ENCODE measurements at places on chromosomes 4 and X. TPM values are rescaled to one million over a fixed set of nuclear protein-coding genes. Genes with fewer than 3 reads are reported as not detected.

GRCh38 chr4:168152837-168153500, 60.6 kb downstream of the ANXA10 start:
- DNase-seq, result no peak

DNA sequence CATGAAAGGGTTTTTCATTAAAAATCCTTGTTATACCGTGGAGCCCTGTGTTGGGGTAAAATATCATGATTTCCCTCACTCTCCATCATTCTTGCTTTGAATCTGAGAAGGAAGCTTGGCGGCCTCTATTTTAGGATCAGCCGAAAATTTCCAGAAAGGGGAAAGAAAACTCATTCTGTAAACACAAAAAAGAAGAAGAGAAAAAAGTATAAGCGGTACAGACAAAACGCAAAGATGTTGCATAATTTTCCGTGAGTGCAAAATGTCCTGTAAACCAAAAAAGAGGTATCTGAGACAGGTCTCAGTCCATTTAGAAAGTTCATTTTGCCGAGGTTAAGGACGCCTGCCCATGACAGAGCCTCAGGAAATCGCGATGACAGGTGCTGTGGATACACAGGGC, 5.3 kb downstream of the CSF2RA start:
- no peak for DNase-seq

Gene FRG2
- not detected for total RNA-seq

Gene AWAT1
- total RNA-seq, result not detected

GRCh38 chr4:152200511-152201333, 335.2 kb downstream of the FBXW7 start:
- DNase-seq, result no peak

- no peak for DNase-seq
These were observed 47.0 kb downstream of the RAI2 start for GRCh38 chrX:17814059-17814458.

DNA sequence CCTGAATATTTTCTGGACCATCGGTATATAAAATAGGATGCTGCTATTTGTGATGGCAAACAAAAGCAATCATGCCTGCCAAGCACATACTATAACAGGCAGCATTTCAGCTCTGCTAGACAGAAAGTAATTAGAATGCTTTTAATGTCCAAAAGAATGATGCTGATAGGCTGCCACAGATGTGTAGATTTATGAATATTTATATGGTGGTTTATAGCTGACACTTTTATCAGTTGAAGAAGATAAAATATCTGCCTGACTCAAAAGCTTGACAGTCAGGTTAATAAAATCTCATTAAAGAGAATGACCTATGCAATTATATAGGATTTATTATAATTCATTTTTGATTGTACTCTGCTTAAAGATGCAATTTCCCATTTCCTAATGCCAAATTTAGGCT, 4.0 kb downstream of the BEND4 start:
- no peak for DNase-seq

Gene GABRG1
- 0.16 TPM for total RNA-seq

DNA sequence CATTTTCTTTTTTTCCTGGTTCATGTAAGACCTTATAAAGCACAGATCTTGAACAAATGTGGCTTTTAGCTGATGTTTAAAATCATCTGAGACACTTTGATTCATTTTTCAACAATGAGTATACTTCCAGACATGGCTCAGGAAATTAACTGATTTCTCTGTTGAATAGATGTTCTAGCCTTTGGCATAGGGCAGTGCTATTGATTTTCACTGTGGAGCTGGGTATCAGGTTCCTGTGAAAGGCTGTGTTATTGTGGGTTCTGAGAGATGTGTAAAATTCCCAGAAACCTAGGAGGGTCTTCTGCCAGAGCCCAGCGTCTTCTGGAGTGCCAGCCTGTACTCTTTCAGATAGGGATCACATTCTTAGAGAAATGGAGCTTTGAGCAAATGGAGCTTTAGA, 278.9 kb downstream of the EPHA5 start:
- DNase-seq, result no peak

DNA sequence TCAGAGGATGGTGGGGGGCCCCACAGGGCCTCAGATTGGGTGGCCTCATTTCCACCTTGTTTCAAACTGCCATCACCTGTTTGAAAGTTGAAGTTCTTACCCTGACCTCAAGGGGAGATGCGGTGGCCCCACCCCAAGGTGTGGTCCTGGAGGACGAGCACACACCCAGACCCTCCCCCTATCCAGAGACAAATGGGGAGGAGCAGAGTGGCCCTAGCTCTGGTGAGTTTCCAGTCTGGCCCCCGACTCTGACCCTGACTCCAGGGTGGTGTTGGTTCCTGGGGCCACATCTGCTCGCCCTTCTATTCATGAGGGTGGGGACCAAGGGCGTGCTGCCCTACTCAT, 36.3 kb upstream of the ADRA2C start:
- DNase-seq, result no peak

GRCh38 chr4:168781926-168782325, 228.1 kb downstream of the CBR4 start:
- DNase-seq, result no peak

DNA sequence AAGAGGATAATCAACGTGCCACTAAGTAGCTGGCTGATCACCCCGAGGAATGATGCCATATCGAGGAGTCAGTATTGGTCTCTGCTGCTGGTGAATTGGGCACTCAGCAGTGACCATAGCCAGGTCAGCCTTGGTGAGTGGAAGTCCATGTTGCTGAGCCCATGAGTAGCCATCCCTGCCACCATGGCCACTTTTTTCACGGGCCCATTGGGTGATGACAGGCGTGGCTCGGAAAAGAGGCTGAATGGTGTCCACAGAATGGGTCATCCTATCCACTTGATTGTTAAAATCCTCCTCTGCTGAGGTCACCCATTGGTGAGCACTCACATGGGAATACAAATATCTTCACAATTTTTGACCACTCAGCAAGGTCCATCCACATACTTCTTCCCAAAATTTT, 114.4 kb downstream of the UBE2NL start:
- DNase-seq, result no peak

GRCh38 chrX:17030580-17031270, 84.3 kb downstream of the REPS2 start:
- DNase-seq, result no peak

Gene ZNF157
- not detected for total RNA-seq

Gene GPR173
- total RNA-seq, result 1.9 TPM

GRCh38 chr4:15479913-15480185, 10.2 kb downstream of the CC2D2A start:
- DNase-seq, result no peak

DNA sequence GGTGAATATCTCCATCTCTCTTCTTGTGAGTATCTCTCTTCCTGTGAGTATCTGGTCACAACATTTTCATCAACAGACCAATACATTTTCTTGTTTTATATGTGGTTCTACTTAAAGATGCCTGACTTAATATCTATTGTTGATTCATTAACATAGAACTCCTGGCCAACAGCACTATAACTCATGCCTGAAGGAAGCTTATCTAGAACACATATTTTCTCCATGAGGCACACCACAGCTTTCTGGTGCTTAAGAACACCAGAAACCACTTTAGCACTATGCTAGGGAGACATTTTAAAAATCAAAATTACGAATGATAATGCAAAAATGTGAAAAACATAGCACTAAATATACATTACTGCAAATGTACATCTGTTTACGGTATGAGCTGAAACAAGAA, 190.4 kb downstream of the GABRB1 start:
- no peak for DNase-seq

Data from mesenteric fat pad (tissue), 1 donor.